ENCODE measurements at places on chromosomes 16 and 17.

- DNase-seq, result no peak
Measured at GRCh38 chr17:34176440-34176839, 78.6 kb upstream of the CCL2 start.

DNA sequence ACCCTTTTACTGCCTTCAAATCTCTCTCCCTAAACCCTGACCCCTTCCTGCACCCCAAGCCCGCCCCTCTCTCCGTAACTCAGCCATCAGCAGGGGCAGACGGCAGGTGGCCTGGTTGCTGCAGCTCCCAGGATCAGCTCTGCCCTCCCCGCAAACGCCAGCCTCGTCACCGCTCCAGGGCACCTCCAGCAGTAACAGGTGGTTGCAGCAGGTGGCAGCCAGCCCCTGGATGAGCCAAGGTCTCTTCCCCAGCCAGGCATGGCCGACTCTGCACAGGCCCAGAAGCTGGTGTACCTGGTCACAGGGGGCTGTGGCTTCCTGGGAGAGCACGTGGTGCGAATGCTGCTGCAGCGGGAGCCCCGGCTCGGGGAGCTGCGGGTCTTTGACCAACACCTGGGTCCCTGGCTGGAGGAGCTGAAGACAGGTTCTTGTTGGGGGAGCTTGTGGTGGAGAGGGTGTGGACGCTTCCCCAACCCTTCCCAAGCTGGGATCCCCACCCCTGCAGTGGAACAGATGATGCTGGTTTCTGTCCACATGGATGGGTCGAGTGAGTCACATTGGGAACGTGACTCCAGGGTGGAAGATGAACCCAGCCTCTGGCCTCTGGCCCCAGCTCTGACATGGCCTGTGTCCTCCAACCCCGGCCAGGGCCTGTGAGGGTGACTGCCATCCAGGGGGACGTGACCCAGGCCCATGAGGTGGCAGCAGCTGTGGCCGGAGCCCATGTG, 558 bp downstream of the HSD3B7 start:
- peak; percentile 63 for DNase-seq

DNA sequence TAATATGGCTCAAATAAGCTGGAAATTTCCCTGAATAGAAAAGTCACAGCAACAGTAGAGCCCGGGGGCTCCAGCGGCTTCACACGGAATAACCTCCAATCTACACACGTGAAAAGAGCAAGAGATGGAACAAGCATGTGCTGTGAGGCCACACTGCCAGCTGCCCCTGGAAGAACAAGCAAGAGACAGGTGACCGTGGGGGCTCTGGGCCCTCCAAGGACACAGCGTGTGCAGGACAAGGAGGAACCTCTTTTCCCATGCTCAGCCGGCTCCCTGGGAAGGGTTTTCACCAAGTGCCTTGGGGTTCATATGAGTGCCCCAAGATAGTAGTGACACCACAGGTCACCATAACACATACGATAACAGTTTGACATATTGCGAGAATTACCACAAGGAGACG, 110.2 kb upstream of the ZNF750 start:
- DNase-seq, result no peak

DNA sequence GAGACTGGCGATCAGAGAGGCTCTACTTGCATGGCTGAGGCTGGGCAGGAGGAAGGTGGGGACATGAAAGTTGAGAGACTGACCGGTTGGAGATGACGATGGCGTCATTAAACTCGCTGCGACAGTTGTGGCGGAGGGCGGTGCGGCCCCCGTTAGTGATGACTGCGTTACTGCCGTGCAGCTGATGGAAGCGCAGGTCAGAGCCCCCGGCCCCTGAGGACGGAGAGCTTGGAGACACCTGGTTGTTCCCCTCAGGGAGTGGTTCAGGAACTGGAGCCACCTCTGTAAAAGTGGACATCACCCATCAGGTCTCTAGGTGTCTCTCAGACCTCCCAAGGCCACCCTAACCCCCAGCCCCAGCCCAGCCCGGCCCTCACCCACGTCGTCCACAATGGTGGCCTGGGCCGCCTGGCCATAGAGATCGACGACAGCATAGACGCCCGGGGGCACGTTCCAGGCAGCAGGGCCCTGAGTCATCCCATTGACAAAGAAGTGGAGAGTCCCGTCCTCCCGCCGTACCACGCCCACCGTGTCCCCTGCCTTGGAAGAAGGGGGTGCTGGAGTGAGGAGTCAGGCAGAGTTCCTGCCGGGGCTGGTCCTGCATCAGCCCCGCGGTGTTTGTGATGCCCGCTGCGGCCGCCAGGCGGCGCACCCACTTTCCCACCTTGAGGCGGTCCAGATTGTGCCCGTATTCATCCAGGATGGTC, 5.3 kb downstream of the NEURL4 start:
- no peak for DNase-seq

DNA sequence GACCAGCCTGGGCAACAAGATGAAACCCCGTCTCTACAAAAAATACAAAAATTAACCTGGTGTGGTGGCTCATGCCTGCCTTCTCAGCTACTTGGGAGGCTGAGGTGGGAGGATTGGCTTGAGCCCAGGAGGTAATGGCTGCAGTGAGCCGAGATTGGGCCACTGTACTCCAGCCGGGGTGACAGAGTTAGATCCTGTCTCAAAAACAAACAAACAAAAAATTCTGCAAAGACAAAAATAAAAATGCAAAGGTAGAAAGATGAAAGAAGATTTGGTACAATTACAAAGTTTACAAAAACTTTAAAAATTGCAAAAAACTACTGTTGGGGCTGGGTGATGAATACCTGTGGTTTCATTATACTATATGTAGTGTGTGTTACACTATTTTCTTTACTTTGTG, 5.5 kb upstream of the CDH1 start:
- no peak for DNase-seq

DNA sequence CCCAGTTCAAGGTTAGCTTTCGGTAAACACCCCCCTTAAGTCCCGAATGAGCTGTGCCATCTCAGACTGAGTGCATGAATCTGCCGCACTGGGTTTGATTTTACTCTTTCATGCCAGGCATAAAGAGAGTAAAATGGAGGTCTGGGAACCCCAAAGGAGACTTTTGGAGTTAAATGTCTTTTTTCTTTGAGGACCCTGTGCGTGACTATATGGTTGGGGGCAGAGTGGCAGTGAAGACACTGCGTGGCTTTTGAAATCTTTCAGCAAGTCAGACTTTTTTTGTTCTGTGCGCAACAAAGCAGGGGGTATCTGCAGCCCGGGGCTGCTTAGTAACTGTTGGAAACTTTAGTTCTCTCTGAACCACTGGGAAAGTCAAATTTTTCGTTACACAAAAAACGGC, 392.9 kb upstream of the SALL1 start:
- DNase-seq, result no peak

DNA sequence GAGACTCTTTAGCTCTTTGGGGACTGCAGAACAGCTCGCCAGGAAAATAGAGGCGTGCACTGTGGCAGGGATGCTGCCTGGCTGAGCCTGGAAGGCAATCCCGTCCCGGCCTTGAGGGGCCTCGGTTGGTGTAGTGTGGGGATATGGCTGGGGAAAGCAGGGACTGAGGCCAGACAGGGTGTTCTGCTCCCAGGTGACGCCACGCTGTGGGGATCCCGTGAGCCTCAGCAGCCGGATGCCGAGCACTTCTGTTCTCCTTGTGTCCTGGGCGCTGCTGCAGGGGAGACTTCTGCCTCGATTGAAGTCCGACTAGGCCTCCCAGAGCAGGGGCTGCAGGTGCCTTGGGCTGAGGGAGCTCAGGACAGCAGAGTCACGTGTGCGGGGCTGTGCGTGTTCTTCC, 72.6 kb downstream of the BANP start:
- DNase-seq, result no peak

- no peak for DNase-seq
Measured at GRCh38 chr16:86363836-86364618, 146.3 kb upstream of the FOXF1 start.

GRCh38 chr16:30669026-30669902, 11.0 kb downstream of the FBRS start:
- DNase-seq, result no peak

DNA sequence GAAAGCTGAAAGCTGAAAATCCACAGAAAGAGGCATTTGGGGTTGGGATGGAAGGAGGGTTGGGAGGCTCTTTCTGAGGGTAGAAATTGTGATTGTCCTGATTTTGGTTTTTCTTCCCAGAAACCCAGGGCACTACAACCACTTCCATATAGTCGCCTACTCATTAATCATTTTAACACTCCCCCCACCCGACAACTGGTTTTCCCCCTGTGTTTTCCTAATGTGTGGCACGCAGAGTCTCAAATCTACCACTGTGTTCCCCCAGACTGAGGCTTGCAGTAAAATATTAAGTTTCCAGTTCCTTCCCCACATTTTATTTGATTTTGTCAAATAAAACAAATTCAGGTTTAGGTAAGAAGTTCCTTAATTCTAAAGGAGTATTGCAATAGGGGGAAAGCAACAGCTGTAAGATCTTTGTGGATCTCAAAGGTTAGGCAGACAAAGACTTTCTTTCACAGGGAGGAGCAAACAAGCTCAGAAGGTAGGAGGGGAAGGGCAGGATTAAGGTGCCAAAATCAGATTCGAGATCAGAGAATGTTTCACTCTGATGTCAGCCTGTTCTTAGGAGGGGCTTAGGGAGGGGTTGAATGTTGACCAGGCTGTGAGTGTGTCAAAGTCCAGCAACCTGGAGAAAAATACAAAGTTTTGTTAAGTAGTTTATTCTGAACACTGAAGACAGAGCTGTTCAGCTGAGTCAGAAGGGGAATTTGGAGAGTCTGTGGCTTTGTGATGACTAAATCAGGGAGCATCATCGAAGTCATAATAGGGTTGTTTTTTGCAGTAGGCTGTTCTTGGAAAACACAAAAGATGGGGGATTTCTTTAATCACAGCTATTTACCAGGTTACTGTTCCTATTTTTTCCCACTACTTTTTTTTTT, 3.6 kb downstream of the ZNF267 start:
- peak; percentile 90 for DNase-seq

GRCh38 chr16:71407731-71408130, 34.1 kb downstream of the TLE7 start:
- no peak for DNase-seq

- no peak for DNase-seq
Measured at GRCh38 chr17:652314-652713, 62.3 kb downstream of the VPS53 start.

- DNase-seq, result no peak
Measured at GRCh38 chr17:9971991-9972390, 66.9 kb upstream of the RCVRN start.

GRCh38 chr17:45138911-45139532, 3.5 kb downstream of the ACBD4 start:
- DNase-seq, result no peak

DNA sequence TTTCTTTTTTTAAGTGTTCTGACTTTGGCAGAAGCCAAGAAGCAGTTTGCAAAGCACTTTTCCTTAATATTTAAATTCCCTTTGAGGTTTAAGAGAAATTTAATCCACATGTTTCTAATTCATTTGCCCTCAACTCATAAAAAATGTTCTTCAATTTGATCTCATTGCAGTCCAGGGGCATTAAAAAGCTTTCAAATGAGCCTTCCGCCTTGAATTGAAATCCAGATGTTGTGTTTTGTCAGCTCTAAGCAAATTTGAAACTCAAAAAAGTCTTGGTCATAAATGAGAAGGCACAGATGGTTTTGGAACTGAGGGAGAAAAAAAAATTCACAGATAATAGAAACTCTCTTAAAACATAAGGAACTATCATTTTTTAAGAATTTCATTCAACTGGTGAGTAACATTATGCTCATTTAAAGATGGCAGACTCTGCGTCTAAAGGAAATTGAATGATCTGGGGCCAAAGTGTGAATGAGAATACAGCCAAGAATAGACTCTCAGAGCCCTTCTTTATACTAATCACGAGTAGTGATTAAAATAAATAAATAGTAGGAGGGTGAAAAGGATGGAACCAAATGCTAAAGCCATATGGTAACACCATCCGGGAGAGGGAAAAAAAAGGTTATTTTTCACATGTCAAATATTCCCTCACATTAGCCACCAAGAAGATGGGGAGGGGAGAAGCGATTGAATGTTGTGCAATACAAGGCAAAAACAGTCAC, 1304.7 kb downstream of the CDH8 start:
- DNase-seq, result no peak

DNA sequence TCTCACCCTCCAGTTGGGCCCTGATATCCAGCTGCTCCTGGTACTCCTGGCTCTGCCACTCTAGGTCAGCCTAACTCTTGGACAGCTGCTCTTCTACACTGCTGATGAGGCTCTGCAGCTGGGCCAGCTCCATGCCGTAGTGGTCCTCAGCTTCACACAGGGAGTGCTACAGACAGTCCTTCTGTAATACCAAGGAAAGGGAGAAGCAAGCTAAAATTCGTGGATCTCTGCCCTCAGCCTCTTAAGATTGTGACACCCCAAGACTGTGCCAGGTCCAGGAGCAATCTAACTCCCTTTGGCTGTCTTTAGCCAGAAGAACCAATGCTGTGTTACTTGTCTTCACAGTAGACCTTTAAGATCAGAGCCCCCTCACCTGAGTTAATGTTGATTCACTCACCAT, 7.7 kb upstream of the KRT38 start:
- no peak for DNase-seq

DNA sequence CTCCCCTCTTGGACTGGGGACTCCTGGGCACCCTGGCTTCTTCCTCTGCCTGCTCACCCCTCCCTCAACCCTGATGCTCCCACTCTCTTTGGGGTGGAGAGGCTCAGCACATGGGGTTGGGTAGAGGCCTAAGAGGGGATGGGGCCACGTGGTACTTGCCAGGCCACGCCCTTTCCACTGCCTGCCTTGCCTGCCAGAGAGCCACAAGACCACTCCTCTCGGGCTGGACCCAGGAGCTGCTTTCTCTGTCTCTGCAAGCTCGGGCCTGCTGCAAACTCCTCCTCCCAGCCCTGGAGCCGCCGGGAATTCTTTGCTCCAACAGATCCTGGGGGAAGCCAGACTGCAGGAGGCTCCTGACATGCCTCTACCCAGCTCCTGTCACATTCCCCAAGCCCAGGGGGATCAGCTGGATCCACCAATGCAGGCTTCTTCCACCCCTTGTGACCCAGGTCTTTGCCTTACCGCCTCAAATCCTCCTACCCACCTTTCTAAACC, 11.8 kb downstream of the DLX4 start:
- DNase-seq, result no peak

GRCh38 chr16:58114827-58115825, 14.1 kb downstream of the CFAP20 start:
- no peak for DNase-seq

DNA sequence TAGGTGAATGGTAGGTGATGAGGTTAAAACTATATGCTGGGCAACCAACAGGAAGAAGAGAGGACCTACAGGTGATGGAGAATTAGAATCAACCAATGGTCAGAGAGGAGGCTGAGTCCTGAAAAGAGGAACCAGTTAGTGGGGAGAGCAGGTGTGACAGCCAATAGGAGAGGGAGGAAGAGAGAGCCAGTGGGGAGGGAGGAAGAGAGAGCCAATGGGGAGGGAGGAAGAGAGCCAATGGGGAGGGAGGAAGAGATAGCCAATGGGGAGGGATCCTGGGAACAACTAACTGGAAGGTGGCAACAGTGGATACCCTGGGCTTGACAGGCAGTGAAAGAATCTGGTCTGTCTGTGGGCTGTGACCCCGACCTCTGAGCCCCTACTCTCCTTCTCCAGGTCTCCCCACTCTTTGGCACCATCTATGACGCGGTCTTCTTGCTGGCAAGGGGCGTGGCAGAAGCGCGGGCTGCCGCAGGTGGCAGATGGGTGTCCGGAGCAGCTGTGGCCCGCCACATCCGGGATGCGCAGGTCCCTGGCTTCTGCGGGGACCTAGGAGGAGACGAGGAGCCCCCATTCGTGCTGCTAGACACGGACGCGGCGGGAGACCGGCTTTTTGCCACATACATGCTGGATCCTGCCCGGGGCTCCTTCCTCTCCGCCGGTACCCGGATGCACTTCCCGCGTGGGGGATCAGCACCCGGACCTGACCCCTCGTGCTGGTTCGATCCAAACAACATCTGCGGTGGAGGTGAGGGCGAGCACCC, 3.7 kb downstream of the GUCY2D start:
- no peak for DNase-seq

GRCh38 chr16:54136276-54136625, 150.3 kb downstream of the IRX3 start:
- DNase-seq, result peak; percentile 8
